Activated T-helper 1 cell treated with anti-CD3 and anti-CD28 coated beads, Interleukin-2, amount 50 U/mL, for 16 hours (primary cell): ENCODE measurements at places on chromosomes 3 and 15.

DNA sequence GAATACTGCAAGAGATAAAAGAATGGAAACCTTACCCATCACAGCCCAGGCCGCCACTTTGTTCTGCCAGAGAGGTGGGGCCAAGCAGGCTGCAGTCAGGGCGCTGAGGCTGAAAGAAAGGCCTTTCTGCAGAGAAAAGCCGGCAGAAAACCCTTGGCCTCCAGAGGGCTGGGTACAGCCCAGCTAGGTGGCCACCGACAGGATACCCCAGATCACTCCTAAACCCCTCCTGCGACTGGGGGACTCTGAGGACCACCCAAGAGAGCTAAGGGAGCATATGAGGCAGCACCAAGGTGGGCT lies 69.3 kb downstream of the SMAD6 start:
- DNase-seq: no peak

DNA sequence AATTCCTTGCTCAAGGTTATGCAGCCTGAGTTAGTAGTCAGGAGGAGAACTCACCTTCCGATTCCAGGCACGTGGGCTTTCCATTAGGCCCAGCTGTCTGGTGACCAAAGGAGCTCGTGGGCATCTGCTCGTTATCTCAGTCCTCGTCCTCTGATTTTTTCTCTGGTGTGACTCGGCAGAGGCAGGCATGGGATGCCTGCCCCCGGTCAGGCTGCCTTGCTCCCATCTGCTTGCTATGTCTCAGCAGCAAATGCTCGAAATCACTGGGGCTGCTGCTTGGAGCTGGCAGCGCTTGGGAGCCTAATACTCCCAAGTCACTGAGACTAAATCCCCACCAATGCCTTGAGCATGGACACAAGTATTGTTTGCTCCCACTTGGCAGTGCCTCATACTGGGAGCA lies 84.5 kb upstream of the NMNAT3 start:
- no peak for DNase-seq

DNA sequence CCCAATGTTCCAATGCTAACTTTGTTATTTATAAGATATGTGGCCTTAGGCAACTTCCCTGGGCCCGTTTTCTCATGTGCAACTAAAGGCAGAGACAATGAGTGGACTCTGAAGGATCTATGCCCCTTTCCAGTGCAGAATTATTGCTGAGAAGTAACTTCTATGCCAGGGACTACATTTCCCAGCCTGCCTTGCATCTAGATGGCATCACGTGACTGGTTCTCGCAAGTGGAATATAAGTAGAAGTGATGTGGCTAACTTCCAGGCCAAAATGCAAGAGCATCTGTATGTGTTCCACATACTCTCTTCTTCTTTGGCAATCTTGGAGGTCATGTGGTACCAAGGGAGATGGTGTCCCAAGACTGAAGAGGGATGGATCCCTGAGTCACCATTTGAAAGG lies 674.4 kb downstream of the NTRK3 start:
- DNase-seq: no peak

GRCh38 chr15:70701171-70701570 lies 62.2 kb downstream of the UACA start:
- no peak for DNase-seq

- no peak for DNase-seq
These were observed 33.8 kb downstream of the ZIC4 start for GRCh38 chr3:147372525-147373027.

- DNase-seq: no peak
These were observed 32.5 kb downstream of the ARHGEF3 start for GRCh38 chr3:56769116-56769707.

- no peak for DNase-seq
These were observed 1268.7 kb downstream of the SI start for GRCh38 chr3:163809540-163809993.

DNA sequence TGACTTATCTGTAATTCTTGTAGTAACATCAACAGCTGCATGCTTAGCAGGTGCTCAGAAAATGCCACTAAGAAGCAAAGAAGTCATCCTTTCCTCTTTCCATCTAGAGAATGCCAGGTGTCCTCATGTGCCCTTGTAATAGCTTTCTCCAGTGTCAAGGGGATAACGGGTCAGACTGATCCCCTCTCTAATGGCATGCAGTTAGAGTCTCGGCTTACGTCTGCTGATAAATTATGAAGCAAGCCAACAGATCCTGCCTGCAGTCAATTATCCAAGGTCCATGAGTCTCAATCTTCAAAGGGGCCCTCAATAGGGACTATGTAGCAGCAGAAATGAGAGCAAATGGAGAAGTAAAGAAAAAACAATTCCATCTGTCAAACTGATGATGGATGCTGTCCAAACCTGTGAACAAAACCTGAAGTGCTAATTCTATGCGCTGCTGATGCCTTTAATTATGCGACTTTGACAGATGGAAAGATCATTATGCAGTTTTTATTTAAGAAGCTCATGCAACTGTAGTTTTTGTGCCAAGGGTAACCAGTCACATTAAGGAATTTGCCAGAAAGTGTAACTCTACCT lies 162.8 kb upstream of the PEX5L start:
- DNase-seq: no peak

GRCh38 chr3:16395212-16395611 lies 118.3 kb downstream of the RFTN1 start:
- DNase-seq: no peak

DNA sequence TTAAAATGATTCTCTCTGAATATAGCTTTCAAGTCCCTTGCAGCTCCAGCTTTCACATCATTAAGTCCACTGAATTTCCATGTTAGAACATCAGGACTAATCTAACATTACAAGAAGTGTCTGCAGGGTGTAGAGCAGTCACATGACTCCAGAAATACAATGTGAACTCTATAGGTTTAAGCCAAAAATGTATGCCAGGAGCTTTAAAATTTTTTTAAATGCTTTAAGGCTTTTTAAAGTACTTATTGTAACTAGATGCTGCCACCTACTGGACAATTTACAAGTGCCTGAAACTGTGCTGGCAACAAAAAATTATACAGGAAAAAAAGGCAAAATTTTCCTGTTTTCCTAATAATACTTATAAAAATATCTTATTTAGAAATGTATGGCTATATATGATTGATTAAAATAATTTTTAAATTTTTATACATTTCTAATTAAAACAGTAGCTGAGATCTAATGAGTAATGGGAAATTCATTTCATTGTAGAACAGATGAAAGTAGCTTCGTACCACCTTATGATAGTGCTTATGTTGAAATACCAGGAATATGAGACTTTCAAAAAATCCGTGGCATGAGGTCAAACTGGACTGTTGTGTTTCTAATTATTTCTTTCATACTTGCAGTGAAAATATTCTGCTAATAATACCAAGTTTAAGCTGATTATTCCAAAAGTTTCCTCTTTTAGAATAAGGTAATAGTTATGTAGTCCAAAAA lies 25.7 kb downstream of the FSIP1 start:
- DNase-seq: no peak

GRCh38 chr3:65251375-65251774 lies 563.6 kb upstream of the ADAMTS9 start:
- no peak for DNase-seq

DNA sequence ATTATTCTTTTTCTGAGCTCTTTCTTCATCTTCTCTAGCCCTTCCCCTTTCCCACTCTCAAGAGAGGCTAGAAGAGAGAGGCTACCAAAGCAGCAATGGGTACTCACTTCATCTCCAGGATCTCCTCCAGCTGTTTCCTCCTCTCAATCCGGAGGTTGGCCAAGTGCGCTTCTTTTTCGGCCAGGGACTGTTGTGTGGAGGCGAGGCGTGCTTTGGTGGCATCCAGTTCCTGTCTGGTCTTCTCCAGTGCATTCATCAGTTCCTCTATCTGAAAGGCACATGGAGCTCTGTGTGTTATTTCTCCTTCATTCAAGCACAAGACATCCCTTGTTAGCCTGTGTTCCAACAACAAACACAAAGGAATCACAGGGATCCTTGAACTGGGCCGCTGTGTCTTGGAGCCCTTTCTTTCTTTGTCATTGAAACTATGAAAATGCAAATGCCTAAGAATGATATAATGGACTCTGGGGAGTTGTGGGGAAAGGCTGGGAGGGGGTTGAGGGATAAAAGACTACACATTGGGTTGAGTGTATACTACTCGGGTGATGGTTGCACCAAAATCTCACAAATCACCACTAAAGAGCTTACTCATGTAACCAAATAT lies 401.3 kb upstream of the WNT5A start:
- no peak for DNase-seq

DNA sequence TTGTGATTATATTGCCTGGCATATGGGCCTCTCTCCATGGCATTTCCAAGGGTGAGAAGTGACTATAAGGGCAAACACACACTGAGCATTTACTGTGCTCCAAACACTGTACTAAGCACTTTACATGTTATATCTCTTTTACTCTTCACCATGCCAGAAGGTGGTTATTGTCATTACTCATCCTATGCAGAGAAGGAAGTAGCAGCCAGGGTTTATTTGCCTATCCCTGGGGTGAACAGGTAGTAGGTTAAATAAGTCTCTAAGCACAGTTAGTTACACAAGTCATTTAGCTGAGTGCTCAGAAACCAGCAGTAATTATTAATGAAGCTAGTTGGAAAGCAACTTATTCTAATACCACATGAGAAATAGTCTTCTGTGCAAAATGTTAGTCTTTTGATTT lies 109.9 kb upstream of the SYNPR start:
- DNase-seq: no peak

- DNase-seq: no peak
These were observed 14.0 kb upstream of the DYNC1LI1 start for GRCh38 chr3:32584660-32585059.

GRCh38 chr3:27319847-27320526 lies 49.2 kb downstream of the NEK10 start:
- DNase-seq: no peak

GRCh38 chr3:101709126-101709525 lies 15.3 kb upstream of the CEP97 start:
- DNase-seq: no peak

GRCh38 chr15:79311901-79312553 lies 1.1 kb downstream of the TMED3 start:
- DNase-seq: no peak

DNA sequence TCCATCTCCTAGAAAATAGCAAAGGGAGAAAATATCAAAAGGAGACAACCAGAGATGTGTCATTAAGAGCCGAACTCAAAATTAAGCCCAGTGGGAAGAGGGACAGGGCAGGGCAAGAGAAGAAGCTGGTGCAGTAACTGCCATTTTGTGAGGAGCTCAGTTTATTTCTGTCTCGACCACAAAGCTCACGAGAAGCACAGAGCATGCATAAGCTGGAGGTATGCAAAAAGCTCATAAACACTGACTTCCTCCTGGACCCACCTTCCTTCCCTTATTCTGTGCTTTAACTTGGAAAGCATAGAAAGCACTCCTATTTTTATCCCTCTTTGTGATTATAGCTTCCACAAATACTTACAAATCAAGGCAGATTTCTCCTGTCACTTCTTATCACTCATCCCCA lies 81.3 kb downstream of the DGKG start:
- DNase-seq: no peak

DNA sequence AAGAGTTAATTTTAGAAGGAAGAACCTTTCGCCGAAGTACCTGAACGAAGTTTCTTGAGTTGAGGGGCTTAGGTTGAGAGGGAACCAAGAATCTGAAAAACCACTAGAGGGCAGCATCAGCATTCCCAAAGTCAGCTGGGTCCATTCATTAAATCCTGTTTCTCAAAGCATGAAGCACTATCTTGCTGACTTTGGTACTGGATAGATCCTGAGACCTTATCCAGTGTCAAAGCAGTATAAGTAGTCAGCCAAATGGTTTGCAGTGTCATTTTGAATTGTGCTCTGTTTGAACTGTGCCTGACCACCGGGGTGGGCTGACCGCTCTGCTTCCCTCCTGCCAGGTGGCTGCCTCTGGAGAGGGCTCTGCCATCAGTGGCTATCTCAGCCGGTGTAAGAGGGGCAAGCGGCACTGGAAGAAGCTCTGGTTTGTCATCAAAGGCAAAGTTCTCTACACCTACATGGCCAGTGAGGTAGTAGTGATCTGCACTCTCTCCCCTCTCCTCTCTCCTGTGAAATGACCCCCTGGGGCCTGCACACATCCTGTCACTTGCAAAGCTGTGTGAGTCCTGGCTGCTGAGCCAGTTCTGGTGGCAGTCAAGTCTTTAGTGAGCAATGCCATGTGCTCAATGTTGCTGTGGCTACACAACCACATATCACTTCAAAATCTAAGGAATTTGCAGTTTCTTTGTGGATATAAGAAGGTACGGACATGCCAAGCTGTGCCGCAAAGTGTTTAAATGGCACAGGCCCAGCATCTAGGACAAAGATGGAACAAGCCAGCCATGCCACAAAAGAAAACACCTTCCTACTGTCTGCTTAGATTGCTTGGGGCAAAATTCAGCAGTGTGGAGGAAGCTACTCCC lies 21.4 kb upstream of the NR2C2 start:
- DNase-seq: no peak

DNA sequence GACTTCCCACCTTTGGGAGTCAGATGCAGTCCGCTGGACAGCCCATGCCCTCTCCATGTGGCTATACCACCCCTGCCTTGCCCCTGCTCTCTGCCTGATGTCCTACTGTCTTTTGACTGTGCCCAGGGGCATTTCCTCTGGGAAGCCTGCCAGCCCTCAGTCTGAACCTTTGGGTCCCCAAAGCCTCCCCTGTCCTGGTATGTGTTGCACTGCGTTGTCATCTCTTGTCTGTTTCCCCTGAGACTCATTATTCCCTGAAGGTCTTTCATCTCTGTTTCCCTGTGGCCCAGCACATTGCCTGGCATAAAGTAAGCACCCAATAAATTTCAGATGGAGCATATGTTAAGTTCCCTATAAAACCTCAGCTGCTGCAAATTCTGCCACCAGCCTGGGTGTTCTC lies 236.6 kb upstream of the CTDSPL start:
- DNase-seq: no peak

- no peak for DNase-seq
These were observed 242.1 kb upstream of the TLE3 start for GRCh38 chr15:70339571-70340493.

GRCh38 chr15:58438956-58439355 lies 7.2 kb downstream of the LIPC start:
- DNase-seq: no peak

- DNase-seq: no peak
These were observed 157.4 kb upstream of the GMNC start for GRCh38 chr3:191019855-191020254.

DNA sequence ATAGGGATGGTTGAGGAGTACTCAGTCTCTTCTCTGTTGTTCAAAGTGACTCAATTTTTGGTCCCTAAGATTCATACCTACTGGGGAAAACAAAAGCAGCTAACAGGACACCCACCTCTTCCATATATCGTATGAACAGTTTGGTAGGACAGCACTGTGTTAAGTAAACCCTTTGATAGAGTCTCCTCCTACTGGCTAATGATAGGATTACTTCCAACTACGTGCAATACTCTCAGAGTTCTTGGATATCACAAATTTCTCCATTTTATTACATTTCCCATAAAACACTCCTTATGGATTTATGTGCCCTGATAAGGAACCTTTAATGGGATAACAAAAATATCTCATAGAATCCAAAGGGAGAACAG lies 200.2 kb upstream of the GOLGA6L4 start:
- no peak for DNase-seq

DNA sequence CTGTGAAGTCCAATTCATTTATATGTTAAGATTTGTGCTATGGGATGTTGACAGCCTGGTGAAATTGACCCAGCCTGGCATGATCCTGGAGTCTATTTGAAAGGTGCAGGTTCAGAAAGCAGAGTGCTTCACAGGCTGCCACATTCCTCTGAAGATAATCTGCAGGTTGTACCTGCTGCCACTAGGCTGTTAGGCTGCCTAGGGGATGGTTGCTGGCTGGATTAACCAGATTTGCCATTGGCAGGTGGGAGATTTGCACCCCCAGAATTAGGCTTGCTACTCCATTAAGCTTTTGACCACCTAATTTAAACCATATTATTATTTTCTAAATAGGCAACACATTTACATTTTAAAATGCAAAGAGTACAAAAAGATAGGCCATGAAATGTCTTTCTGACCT lies 85.8 kb upstream of the RASGRP1 start:
- no peak for DNase-seq
